Mesendoderm (in vitro differentiated cells): ENCODE measurements at places on chromosomes 16 and 17.
A peak's percentile ranks its signal among the peaks of the same experiment; 100 is the strongest.

- DNase-seq, result no peak
Observed at GRCh38 chr16:76963614-76964315, 227.2 kb upstream of the MON1B start.

GRCh38 chr16:47035436-47035835 is 62.0 kb upstream of the DNAJA2 start:
- no peak for DNase-seq

DNA sequence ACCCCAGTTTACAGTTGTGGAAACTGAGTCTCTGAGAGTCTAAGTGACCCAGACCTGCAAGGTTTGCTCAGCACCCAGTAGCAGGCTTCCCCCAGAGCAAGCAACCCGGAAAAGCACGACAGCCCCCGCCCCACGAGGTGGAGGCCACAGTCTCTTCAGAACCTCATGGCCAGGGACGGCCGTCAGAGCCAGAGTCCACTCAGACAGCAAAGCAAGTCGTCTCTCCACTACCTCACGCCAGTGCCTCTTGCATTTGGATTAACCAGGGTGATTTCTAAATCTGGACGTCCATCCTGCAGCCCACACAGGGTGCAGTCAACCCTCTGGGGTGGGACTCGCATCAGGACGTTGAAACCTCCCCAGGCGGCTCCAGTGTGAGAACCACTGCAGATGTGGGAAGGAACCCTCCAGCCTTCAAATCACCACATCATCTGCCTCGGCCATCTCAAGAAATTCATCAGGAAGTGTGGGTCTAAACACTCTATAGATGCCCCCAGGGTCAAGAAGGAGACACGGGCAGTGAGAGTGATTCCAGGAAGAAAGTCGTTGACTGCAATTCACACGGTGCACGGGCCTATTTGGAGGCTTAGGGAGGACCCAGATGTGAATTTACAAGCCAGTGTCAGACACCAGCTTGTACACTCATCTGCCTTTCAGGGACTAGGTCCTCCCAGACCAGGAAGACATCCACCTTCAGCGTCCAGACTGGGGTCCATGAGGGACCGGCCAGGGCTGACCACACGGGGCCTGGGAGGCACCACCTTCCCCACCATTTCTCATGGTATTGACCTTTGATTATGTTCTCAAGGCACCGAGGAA is 20.2 kb upstream of the RBFOX3 start:
- no peak for DNase-seq

- DNase-seq, result no peak
Observed at GRCh38 chr16:88842806-88843205, 13.9 kb downstream of the GALNS start.

GRCh38 chr16:55810451-55810961 is 22.4 kb downstream of the CES1 start:
- DNase-seq, result no peak

GRCh38 chr17:39352511-39352910 is 48.9 kb downstream of the FBXL20 start:
- no peak for DNase-seq

DNA sequence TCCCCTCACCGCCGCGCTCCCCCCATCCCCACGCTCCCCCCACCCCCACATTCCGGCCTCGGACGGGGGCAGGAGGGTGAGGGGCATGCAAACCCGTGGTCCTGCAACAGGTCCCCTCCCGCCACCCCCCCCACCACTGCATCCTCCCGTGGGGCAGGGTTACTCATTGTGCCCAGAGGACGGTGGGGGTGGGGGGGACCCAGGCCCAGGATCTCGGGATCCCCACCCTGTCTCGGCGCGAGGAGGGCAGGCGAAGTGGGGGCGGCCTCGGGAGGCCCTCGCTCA is 8.5 kb downstream of the SLC22A31 start:
- DNase-seq, result no peak

DNA sequence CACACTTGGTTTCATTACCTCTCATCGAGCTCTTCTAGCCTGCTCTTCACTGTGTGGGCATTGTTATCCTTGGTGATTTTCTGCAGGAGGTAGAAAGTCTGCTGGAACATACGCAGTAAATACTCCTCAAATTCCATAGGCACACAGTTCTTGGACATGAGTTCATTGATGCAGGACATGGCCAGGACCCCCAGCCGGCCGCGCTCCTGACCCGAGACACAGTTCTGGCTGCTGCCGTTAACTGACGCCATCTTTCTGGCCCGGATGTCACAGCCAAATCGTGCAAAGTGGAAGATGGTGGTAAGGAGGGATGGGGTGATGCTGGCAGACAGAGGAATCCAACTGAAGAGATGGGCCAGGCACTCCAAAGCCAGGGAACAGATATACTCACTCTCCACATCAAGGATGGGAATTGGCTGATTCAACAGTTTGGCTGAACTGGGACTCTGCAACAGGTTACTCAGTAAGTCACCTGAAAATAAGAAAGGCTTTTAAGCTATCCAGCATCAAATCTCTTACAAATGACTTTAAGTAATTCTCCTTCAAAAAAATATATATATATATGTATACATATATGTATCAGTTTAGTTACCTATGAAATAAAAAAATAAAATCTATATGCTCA is 55.6 kb downstream of the XPO6 start:
- no peak for DNase-seq

- peak; percentile 58 for DNase-seq
Observed at GRCh38 chr17:46056800-46057304, 57.8 kb downstream of the STH start.

GRCh38 chr17:10875430-10875851 is 37.6 kb upstream of the PIRT start:
- peak; percentile 74 for DNase-seq

DNA sequence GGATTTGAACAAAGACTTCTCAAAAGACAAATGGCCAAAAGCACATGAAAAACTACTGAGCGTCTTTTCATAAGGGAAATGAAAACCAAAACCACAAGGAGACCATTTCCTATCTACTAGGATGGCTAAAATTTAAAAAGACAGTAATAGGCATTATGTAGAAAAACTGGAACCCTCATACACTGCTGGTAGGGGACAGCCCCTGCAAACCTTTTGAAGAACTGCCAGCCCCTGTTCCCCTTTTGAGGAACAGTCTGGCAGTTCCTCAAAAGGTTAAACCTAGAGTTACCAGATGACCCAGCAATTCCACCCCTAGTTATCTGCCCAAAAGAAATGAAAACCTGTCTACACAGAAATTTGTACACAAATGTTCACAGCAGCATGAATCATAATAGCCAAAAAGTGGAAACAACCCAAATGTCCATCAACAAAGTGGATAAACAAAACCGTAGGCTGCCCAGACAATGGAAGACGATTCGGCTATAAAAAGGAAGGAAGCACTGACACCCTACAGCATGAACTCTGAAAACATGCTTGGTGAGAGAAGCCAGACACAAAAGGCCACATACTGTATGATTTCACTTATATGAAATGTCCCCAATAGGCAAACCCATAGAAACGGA is 22.9 kb downstream of the CDIP1 start:
- DNase-seq, result no peak

- no peak for DNase-seq
Observed at GRCh38 chr17:45836047-45837044, 8.3 kb upstream of the SPPL2C start.

GRCh38 chr17:46274238-46274637 is 20.7 kb upstream of the LRRC37A start:
- DNase-seq, result no peak

- DNase-seq, result no peak
Observed at GRCh38 chr16:72969812-72970211, 78.1 kb downstream of the ZFHX3 start.

GRCh38 chr16:27549746-27550581 is at the start of the genes GTF3C1 and KATNIP:
TSS of gene GTF3C1 (minus strand) at chr16:27549913. CDS start at chr16:27549890, 23 bp downstream.
TSS of gene KATNIP (plus strand) at chr16:27550144. CDS start at chr16:27550171, 27 bp downstream.
- peak; percentile 99 for DNase-seq

GRCh38 chr16:85936816-85937215 is 37.9 kb downstream of the IRF8 start:
- no peak for DNase-seq

DNA sequence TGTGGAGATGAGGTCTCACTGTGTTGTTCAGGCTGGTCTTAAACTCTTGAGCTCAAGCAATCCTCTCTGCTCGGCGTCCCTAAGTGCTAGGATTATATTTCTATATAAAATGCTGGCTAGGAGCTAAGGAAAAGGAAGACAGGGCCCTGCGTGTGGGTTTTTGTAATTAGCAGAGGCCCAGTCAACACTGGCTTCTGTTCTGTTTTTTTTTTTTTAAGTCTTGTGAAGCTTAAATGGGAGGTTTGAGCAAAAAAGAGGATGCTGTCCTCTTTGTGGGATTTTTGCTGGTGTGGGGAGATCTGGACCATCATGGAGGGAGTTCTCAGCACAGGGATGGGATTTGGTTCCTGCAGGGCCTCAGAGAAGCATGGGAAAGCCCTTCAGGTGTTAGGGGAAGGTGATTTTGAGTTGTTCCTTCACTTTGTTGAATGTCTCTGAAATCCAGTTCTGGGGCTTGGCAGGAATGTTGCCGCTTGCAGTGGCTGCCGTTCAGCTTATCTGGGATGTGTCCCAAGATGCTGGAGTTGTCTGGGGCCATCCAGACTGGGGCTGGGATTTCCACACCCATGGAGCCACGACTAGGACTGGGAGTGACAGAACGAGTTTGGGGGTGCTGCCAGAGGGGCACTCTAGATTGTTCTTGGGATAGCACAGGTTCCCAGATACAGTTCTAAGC is 4.2 kb downstream of the PYCARD start:
- DNase-seq, result no peak

- DNase-seq, result peak; percentile 95
Observed at GRCh38 chr16:84599521-84600202, 18.2 kb downstream of the COTL1 start.

GRCh38 chr16:54672500-54672899 is 258.2 kb upstream of the IRX5 start:
- no peak for DNase-seq

GRCh38 chr17:36151891-36152638 is 24.4 kb downstream of the TBC1D3B start:
- DNase-seq, result no peak

DNA sequence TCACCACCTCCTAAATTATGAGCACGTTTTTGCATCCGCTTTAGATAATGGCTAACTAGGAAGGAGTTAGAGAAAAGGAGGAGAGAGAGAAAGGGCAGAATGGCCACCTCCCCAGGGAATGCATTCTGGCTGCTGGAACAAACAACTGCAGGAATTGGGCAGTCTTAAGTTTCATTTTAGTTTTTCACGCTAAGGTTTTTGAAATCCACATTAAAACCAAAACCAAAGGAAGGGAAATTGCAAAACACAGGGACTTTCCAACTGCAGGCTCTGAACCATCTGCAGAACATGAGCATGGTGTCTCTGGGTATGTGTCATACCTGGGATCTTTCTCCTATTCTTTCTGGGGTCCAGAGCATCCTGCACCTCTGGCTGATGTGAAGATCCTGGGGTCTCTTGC is 12.1 kb upstream of the CCL8 start:
- DNase-seq, result no peak

- DNase-seq, result no peak
Observed at GRCh38 chr16:69405326-69405725, 19.1 kb upstream of the CYB5B start.
